CD8-positive, alpha-beta memory T cell (primary cell): ENCODE measurements at places on chromosomes 3 and 15.
A peak's percentile ranks its signal among the peaks of the same experiment; 100 is the strongest.

- no peak for DNase-seq
Observed at GRCh38 chr15:31448635-31448979, 122.0 kb downstream of the KLF13 start.

- DNase-seq, result no peak
Observed at GRCh38 chr3:150825192-150825915, 62.4 kb upstream of the SIAH2 start.

DNA sequence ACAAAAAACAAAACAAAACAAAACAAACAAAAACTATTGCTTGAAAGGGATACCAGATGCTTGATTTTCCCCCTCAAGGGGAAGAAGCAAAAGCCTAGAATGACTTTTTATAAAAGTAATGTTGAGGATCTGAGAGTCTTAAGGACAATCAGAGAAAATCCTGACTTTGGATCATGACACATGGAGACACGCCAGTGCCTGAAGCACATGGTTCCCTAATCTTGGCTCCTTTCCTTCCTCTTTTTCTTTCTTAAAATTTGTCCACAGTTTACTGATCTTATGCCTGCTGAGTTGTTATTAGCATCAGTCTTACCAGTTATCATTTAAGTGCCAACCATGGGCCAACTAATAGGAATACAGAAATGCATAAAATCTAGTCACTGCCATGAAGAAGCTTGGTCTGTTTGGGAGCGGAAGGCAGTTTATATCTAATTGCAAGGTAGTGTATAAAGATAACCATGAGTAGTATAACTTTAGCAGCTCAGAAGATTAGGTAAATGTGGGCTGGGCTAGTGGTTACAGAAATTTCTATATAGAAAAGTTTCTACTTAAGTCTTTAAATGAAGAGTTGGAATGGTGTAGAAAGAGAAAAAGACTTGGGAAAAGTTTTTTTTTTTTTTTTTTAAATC is 6.9 kb downstream of the GLCE start:
- DNase-seq, result no peak

- no peak for DNase-seq
Observed at GRCh38 chr3:65861718-65862117, 177.0 kb downstream of the MAGI1 start.

DNA sequence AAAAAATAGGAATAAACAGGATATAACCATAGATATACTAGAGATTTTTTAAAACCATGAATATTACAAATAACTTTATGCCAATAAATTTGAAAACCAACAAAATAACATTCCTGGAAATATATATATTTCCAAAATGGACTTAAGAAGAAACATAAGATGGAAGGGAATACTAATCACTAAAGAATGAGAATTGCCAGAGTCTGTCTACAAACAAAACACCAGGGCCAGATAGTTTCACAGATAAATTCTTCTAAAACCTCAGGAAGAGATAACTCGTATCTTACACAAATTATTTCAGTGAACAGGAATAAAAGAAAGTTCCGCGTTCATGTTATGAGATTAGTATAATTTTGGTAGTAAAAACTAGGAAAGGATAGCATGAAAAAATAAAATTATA is 107.3 kb downstream of the HERC1 start:
- no peak for DNase-seq

GRCh38 chr15:58697220-58697619 is 52.3 kb downstream of the ADAM10 start:
- no peak for DNase-seq

- DNase-seq, result no peak
Observed at GRCh38 chr15:59531066-59531675, 80.4 kb upstream of the GCNT3 start.

DNA sequence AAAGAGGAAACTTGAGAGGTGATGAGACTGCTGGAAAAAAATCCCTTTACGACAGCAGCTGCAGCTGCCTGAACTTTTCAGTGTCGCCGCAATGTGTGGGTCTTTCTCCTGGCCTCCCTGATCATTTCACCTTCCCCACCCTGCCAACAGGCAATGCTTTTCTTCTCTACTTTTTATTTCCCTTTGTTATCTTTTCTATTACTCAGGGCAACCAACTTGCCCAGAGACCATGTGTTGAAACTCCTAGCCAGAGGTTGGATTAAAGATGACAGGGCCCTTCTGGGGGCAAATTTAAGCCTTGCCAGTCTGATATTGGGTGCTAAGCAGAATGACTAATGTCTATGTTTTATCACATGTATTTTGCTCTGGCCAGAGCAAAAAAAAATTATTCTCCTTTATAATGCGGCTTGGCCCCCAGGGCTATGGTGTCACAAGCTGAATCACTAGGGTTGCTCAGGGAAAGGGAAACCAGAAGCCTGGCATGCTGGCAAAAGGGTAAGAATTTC is 51.5 kb upstream of the CFAP20DC start:
- no peak for DNase-seq

GRCh38 chr3:177174607-177175170 is 22.6 kb downstream of the TBL1XR1 start:
- no peak for DNase-seq

DNA sequence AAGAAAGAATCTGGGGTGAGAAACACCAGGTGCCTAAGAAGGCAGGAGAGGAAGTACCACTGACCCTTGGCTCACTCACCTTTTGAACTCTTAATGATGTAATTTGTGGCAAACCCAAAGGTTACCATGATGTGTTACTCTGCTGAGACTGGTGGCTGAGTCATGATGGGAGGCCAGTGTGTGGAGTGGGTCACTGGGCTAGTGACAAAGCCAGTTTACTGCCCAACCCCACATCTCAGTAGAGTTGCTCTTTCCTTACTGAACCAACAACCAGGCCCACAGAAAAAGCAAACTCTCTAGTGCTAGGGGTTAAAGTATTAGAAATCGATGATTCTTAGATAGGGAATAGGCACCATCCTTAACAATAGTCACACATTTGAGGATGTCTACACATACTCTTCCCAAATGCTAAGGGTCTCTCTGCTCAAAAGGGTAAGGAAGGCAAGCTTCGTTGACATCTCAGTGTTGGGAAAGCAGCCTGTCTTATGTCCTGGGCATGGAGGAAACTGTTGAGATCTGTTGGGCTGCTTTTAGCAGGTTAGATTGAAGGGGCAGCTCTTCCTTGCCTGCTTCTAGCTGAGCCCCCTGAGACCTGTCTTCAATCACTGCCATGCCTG is 3.1 kb downstream of the RBP2 start:
- no peak for DNase-seq

GRCh38 chr3:13370609-13371008 is 49.5 kb downstream of the NUP210 start:
- no peak for DNase-seq

GRCh38 chr3:123419850-123420297 is 29.0 kb downstream of the ADCY5 start:
- no peak for DNase-seq

DNA sequence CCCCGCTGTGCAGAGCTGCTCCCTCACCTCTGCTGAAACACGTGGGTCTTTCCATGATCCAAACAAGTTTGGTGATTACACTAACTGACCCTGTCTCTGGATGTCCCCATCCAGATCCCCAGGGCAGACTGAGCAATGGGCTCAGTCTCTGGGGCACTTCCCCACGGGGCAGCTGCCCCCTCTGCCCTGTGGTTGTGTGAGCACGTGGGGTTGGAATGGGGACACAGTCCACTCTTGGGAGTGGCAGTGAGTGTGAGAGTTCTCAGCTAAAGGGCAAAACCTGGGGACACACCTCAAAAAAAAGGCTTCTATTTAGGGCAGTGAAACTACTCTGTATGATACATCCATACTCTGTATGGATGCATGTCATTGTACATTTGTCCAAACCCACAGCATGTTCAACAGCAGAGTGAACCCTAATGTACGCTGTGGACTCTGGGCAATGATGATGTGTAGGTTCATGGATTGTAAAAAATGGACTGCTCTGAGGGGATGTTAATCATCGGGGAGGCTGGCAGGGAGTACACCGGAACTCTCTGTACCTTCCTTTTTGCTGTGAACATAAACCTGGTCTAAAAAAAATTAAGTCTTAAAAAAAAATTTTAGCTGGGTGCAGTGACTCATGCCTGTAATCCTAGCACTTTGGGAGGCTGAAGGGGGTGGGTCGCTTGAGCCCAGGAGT is 49.9 kb upstream of the BLM start:
- DNase-seq, result no peak

DNA sequence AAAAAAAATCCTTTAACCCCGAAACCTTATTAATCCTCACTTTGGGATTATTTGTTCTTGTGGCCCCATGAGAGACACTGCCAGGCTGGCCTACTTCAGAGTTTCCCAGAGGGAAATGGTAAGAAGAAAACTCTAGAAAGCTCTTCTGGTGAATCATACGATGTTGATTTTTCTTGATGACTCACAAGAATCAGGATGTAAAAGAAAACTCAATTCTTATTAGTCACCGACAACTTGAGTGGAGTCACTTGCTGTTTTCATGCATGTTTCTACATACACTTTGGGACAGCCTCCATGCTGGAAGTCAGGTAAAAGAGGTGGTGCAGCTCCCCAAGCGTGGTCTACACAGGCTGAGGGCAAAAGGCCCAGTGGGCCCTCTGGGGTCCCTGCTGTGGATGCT is 42.8 kb downstream of the MYO5C start:
- no peak for DNase-seq

DNA sequence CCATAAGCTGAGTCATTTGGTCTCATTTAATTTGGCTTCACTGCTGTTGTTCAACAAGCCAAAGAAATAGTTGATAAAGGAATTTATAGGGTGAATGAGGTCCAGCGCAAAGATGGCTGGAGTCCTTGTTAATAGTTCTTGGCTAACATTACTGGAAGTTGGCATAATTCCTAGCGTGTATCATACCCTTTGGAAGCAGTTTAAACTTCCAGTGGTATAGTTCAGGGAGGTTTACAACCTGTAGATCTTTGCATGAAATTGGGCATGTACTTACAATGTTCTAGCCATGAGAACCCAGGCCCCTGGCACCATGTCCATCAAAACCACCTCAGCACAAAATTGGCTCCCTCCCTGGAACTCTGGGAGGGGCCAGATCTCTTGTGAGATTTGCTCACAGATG is 380.8 kb downstream of the LRTM1 start:
- DNase-seq, result no peak

- DNase-seq, result no peak
Observed at GRCh38 chr3:156455839-156456238, 99.1 kb downstream of the SSR3 start.

DNA sequence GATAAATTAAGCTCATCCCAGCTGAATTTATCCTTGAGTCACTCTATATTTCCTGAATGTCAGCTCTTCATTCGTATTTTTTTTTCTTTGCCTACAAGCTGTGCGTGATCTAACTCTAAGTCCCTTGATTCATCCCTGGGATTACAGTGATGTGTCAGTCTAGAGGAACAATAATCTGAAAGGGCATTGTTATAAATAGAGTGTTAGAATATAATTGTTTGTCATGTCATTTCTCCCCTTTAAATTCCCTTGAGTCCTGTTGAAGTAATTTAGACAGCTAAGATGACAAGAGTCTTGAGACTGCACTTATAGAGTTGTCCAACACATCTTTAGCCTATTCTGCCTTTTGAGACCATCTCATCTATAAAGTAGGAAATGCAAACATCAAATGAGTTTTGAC is 621.8 kb downstream of the ZIC1 start:
- no peak for DNase-seq

- DNase-seq, result no peak
Observed at GRCh38 chr3:131796111-131796510, 238.7 kb downstream of the CPNE4 start.

DNA sequence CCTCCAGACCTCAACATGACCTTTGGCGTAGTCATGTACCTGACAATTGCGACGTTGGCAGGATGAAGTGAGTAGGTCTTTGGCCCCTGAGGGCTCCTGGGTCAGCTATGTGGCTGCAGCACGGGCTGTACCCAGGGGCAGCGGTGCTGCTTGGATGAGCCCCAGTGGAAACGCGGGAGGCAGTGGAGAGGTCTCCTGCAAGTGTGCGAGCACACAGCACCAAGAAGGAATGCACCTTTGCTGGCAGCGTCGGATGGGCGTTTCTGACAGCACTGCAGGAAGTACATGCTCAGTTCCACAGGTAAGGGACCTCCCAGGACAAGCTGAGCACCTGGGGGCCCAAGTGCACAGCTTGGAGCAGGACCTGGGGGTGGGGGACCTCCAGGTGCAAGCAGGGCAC is 67.4 kb upstream of the UNC13C start:
- no peak for DNase-seq

GRCh38 chr15:54131410-54131809 is 153.2 kb downstream of the UNC13C start:
- no peak for DNase-seq

- no peak for DNase-seq
Observed at GRCh38 chr3:3107858-3108257, 2.3 kb downstream of the IL5RA start.

DNA sequence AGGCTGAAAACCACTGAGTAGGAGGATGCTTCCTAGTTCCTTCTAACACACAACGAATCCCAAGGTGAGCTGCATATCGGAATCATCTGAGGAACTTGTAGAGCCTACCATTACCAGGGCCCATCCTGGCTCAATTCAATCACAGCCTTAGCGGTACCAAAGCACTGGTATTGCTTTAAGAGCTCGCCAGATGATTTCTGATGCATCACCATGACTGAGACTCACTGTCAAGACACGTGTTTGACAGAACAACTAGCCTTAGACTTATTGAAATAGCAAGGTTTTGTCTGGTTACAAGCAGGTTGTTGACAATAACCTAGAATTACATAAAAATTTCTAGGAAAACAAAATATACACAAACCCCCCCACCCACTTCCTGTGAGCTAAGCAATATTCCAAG is 68.5 kb downstream of the CBLB start:
- DNase-seq, result no peak

- peak; percentile 62 for DNase-seq
Observed at GRCh38 chr3:13648060-13649001, 99.4 kb downstream of the FBLN2 start.

GRCh38 chr15:92091155-92091734 is 237.7 kb downstream of the SLCO3A1 start:
- DNase-seq, result no peak

DNA sequence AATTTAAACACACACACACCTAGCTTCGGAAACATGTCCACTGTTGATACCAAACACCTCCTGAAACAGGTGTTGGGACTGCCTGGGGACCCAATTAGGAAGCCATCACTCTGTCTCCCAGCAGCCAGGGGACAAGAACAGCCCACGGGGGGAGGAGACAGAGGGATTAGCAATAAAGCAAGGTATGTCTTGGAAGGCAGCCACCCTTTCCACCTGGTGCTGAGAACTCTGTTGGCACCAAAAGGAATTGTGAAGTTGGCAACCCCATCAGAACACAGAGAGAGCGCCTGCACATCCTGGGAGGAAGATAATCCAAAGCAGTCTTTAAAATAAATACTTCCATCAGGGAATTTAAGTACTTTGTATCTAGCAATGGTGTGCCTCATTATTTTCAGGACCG is 111.0 kb downstream of the ADAMTS17 start:
- no peak for DNase-seq

GRCh38 chr3:49805897-49806701 is 3.0 kb downstream of the INKA1 start:
- peak; percentile 58 for DNase-seq

DNA sequence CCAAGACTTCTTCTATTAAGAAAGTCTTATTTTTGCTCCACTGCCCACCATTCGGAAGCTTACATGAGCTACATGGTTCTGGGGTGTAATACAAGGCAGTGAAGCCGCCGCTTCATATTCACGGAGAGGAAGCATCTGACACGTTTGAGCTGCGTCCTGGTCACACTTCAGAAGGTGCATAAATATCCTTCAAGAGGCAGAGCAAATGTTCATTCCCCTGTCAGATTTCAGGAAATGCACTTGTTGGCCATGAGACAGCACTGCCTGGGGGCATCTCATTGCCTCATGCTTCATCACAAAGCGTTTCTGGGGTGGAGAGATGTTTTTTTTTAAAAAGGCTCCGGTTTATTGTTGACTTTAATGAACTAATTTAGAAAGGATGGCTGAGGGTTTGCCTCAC is 119.9 kb downstream of the CADPS start:
- no peak for DNase-seq
